ENCODE measurements at places on chromosomes 2 and 18. TPM values are rescaled to one million over a fixed set of nuclear protein-coding genes. Genes with fewer than 3 reads are reported as not detected.

Gene ESPNL
- total RNA-seq: 0.77 TPM

Gene SULT1C4
- total RNA-seq: not detected

Gene ANKRD62
- total RNA-seq: not detected

Gene SERPINB10
- total RNA-seq: 1.6 TPM

Gene NDC80
- 29.1 TPM for total RNA-seq

Gene HAAO
- total RNA-seq: not detected

Gene RAB17
- total RNA-seq: not detected

Gene COL4A4
- 0.02 TPM for total RNA-seq

Gene GULP1
- 44.2 TPM for total RNA-seq

Gene PLEKHA3
- 31.6 TPM for total RNA-seq

Gene FOXD4L1
- 0.15 TPM for total RNA-seq

Gene GAL3ST2
- total RNA-seq: 0.23 TPM

Gene AQP12B
- total RNA-seq: not detected

Gene VWC2L
- not detected for total RNA-seq

Gene AQP12A
- not detected for total RNA-seq

Gene ETAA1
- 8.5 TPM for total RNA-seq

Gene ACMSD
- total RNA-seq: not detected

Gene CHRND
- total RNA-seq: not detected

Gene ANKRD36C
- 7.5 TPM for total RNA-seq

Gene HRH4
- total RNA-seq: not detected

Gene REG3G
- total RNA-seq: not detected

Gene HK2
- total RNA-seq: 28.5 TPM

Gene SPP2
- total RNA-seq: not detected

Gene SERPINB8
- 41.1 TPM for total RNA-seq

Gene BUB1
- total RNA-seq: 16.6 TPM

Gene PDE11A
- total RNA-seq: 4.1 TPM

Gene TWIST2
- 139 TPM for total RNA-seq

Gene LINC00305
- not detected for total RNA-seq

Gene FBXO41
- total RNA-seq: 0.88 TPM
